CD4-positive, CD25-positive, alpha-beta regulatory T cell (primary cell): ENCODE measurements at places on chromosomes 2 and 18. TPM values are rescaled to one million over a fixed set of nuclear protein-coding genes. Genes with fewer than 3 reads are reported as not detected.

GRCh38 chr2:240881913-240882312, 13.3 kb downstream of the AGXT start:
- no peak for DNase-seq

DNA sequence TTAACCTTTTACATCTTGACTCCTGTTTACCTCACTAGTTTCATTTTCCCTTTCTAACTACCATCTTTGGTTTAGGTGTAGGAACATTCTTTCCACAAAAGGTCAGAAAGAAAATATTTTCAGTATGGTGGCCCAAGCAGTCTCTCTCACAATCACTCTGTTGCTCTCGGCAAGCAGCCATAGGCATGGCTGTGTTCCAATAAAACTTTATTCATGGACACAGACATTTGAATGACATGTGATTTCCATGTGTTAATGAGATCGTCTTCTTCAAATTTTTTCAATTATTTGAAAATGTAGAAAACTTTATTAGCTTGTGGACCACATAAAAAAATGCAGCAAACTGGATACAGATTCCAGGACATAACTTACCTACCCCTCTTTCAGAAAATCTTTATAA, 109.7 kb upstream of the CNTNAP5 start:
- no peak for DNase-seq

- DNase-seq: no peak
Observed at GRCh38 chr2:236866542-236867340, 218.9 kb upstream of the COPS8 start.

Gene AP1S3
- 0.88 TPM for polyA plus RNA-seq

Gene CRYBA2
- polyA plus RNA-seq: not detected

Gene KCNG2
- not detected for polyA plus RNA-seq

Gene INHBB
- not detected for polyA plus RNA-seq

Gene ZNF2
- polyA plus RNA-seq: 2.4 TPM

Gene TRABD2A
- polyA plus RNA-seq: 40.6 TPM
